ENCODE measurements at places on chromosomes 1 and 21.

- no peak for DNase-seq
Measured at GRCh38 chr1:226643177-226643576, 94.6 kb downstream of the STUM start.

GRCh38 chr1:64963466-64963865 lies 2.9 kb downstream of the JAK1 start:
- no peak for DNase-seq

- DNase-seq = no peak
Measured at GRCh38 chr1:56399795-56400194, 179.6 kb downstream of the PLPP3 start.

DNA sequence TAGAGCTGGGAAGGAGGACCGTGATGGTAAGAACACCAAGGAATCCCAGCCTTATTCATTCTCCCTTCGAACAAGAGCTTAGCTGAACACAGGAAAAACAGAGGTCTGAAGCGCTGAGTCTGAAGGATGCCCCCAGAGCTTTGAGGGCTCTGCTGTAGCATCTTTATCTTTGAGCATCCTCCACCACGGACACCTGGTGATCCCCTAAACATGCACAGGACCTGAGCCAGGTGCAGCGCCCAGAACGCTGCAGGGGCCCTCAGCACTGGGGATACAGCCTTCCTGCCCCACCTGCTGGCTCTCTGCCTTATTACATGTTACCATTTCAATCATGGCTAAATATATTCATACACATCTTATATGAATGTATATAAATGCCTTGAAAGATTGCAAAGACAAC lies 7.7 kb upstream of the GPATCH4 start:
- DNase-seq = peak; percentile 25

DNA sequence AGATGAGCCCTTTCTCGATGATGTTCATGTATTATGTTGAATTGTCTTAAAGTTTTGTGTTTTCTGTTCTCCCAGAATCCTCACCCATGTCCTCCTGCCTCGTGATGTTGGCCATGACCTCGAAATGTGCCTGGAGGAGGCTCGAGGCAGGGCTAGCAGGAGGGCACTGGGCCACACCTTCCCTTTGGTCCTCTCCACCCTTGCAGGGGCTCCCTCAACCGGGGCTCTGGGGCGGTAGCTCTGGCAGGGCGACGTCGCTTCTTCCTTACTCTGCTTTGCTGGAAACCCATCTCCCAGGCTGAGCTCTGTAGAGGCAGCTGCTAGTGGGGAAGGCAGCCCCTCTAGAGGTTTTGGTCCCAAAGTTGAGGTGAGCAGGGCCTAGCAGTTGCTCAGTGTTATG lies 14.3 kb downstream of the TFF3 start:
- DNase-seq = no peak

GRCh38 chr1:172270605-172271004 lies 149.9 kb upstream of the C1orf105 start:
- no peak for DNase-seq

DNA sequence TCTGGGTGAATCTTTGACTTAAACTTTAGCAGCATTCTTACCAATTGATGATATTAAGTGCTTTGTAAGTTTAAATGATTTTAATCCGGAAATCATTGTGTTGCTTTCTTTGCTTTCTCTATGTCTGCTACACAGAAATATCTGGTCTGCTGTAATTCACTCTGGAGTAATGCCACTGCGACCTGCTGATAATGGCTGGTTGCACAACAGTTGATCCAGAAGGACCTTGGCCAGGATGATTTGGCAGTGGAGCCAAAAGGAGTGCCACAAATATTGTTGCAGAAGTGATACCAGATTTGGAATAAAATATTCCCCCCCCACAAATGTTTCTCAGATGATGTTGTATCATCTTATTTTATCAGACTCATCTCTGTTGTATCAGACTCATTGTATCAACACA lies 2063.9 kb downstream of the MRPL39 start:
- DNase-seq = no peak

GRCh38 chr1:246416261-246416660 lies 90.8 kb downstream of the SMYD3 start:
- no peak for DNase-seq

DNA sequence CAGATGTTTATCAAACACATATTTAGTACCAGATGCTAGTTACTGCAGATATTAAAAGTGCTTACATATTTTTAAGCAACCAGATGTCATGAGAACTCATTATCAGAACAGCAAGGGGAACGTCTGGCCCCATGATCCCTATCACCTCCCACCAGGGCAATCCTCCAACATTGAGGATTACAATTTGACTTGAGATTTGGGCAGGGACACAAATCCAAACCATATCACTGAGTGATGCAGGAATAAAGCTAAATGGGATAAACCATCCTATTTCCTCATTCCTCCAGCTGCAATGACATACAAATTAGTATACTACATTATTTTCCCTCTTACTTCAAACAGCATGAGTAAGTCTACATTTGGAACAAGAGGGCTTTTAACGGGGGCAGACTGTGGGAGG lies 3.1 kb upstream of the KCNK2 start:
- no peak for DNase-seq

DNA sequence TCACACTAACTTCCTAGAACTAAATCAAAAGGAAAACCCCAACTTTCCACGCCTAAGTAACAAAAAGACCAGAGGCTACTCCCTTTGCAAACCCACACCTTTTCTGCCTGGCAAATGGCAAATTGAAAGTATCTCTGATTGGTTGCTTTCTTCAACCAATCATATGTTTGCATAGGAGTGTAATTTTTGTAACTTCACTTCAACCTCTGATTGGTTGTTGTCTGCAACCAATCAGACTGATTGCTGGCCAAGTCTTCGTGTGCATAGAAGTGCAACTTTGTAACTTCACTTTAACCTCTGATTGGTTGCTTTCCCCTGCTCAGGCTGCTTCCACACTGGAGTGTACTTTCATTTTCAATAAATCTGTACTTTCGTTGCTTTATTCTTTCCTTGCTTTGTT lies 36.9 kb upstream of the PADI2 start:
- peak; percentile 43 for DNase-seq

- peak; percentile 63 for DNase-seq
Measured at GRCh38 chr1:206472454-206472853, 2.2 kb downstream of the IKBKE start.

- no peak for DNase-seq
Measured at GRCh38 chr1:21840981-21841380, 28.9 kb downstream of the LDLRAD2 start.

- no peak for DNase-seq
Measured at GRCh38 chr1:112319371-112320040, 76.5 kb upstream of the CTTNBP2NL start.

DNA sequence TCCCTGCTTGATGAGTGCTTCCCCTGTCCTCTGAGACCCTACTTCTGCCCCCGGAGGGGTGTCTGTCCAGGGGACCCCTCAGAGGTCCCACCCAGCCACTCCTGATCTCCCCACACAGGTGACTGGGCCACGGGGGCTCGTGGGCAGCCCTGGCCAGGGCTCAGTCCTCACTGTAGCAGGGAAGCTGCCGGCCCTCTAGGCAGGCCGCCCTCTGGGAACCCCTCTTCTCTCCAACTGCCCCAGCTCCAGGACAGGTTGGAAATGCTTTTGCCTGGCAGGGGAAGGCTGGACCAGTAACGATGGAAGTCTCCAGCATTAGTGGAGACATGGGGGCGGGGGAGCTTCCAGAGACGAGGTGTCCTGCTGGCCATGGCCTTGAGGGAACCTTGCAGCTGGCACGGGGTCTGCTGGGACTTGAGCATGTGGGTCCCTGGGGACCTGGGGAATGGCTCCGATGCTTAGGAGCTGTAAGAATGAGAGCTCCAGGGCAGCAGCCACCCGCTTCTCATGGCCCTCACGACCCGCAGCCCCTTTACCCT lies 3.1 kb upstream of the FNDC10 start:
- no peak for DNase-seq

- DNase-seq = no peak
Measured at GRCh38 chr21:46095814-46096595, 1.9 kb upstream of the COL6A2 start.

DNA sequence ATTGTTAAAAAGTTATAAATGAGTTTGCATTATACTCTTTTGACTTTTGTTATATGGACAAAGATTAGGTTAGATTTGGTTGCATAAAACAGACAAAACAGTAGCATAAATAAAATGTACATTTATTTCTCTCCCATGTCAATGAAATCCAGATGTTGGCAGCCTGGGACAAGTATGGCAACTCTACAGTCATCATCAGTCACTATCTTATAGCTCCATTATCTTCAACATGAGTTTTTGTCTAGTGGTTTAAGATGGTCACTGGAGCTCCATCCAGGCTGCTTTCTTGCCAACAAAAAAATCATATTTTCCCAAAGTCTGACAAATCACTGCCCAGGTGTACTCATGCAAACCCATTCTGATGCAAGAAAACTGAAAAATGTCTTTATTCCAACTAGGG lies 83.8 kb downstream of the CD58 start:
- no peak for DNase-seq

DNA sequence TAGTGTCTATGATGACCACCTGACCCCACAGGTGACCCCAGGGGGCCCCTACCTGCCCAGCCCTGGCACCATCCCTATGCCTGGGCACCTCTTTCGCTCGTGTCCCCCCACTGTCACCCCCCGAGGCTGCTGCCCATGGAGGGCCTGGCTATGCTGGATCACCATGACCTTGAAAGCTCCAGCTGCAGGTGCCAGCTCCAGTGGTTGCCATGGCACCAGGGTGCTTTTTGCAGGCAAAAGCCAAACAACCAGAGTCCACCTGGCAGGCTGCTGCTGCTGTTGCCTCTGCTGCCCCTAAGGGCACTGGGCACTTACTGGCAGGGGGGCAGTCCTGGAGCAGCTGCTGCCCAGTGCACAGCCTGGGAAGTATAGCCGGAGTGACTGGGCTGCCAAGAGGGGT lies 21.7 kb downstream of the ETNK2 start:
- DNase-seq = no peak

- no peak for DNase-seq
Measured at GRCh38 chr1:234958706-234959657, 169.7 kb downstream of the TOMM20 start.

DNA sequence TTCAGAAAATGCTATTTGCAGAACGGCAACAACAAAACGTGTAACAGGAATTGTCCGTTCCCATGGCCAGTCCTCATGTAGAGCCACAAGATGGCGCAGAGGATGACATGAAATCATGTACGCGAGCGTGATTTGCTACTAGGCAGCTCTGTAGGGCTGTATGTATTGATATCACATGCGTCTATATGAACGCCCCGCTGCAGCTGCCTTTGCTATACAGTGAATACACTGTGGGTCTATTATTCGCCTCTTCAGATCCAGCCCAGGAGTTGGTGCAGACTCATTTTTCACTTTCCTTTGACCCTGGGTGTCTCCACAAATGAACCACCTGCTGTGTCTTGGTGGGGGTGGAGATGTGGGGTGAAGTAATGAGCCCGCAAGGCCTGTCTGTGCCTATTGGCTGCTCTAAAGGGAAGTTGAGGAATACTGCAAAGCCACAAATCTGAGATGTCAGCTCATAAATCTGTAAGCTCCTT lies 361.5 kb downstream of the KIF26B start:
- no peak for DNase-seq

DNA sequence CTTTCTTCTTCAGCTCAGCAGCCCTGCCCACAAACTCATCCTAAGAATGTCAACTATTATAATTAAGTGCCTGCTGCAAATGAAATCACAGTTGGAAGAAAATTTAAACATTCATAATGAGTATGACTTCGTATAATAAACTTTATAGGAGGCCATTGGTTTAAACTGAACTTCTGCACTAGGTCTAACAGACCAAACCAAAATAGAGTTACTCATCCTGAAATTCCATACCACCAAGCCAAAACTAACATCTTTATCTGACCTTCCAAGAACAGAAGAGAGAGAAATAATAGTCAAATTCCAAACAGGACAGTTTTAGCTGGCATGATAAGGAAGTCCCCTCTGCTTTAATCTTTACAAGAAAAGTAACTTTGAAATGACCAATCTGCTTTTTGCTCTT lies 472.4 kb upstream of the PRMT6 start:
- DNase-seq = no peak

DNA sequence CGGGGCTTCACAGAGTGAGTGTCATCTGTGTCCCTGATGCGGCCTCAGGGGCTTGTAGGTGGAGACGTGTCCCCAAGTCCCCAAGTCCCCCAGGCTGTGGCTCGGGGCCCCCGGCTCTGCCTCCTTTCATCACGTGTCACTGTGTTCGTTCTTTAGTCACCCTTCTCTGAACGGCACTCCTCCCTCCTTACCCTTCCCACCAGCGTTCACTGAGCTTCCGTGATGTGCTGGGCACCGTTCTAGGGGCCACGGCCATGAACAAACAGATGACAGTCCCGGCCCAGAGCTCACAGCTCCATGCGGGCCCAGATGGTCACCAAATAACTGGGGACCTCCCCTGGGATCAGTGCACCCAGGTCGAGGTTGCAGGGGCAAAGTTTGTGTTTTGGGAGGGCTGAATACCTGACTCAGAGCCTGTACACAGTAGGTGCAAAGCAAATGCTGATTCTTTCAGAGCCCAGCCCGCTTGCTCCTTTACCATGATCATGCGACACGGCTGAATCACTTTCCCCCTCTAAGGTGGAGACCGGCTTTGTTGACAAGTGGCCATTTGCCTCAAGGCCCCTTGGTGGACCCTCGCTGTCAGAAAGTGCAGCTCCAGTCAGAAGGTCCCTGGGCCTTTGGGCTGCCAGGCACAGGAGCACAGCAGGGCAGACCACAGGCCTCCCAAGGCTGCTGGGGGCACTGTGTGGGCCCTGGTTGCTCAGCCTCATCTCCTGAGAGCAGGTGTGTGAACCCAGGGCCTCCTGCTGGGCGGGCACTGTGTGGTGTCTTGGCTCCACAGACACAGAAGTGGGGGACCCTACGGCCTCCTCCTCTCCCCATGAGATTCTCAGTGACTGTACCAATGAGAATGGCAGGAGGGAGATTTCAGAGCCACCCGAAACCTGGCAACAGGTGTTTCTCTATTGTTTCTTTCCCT lies 592.5 kb downstream of the PTPRU start:
- DNase-seq = no peak

DNA sequence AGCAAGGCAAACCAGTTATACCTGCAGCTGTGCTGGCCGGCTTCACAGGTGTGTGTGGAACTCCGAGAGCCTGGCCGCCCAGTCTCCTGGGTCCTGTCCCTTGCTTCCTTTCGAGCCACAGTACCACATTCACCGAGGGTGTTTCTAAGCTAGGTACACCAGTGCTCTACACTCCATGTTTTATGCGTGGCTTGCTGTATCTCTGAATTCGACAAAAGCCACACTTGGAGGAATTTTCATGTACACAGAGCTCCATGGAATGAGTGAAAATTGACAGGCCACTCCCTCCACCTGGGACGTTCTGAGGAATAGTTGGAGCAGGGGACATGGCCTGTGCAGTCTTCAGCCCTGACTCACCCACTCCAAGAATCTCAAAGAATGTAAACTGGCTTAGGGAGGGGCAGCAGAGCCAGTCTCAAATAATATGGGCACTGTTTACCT lies 14.0 kb downstream of the ETS2 start:
- no peak for DNase-seq

- no peak for DNase-seq
Measured at GRCh38 chr1:160625725-160626498, 20.9 kb downstream of the SLAMF1 start.

- DNase-seq = no peak
Measured at GRCh38 chr1:247112479-247112781, 8.3 kb upstream of the ZNF669 start.

All from lung microvascular endothelial cell (primary cell).